ENCODE measurements at places on chromosomes 7 and 10. TPM values are rescaled to one million over a fixed set of nuclear protein-coding genes. Genes with fewer than 3 reads are reported as not detected.

Gene CYP2C8
- total RNA-seq: 0.17 TPM

Gene BBIP1
- total RNA-seq: 31.7 TPM

Gene POLL
- 15.7 TPM for total RNA-seq

Gene CTNNA3
- total RNA-seq: under 0.01 TPM

Gene LIPM
- not detected for total RNA-seq

Gene CPA4
- 20.0 TPM for total RNA-seq

Gene STEAP1
- 69.9 TPM for total RNA-seq

Gene FAM237B
- total RNA-seq: not detected

Gene LRIT1
- not detected for total RNA-seq

Gene CHN2
- total RNA-seq: 0.33 TPM

- H3K36me3 ChIP-seq: no peaks in the 10 kb centered on the region
- H3K4me3 ChIP-seq: no peak overlapping the region
- no peak overlapping the region for H3K27ac ChIP-seq
- no peak for DNase-seq
Observed at GRCh38 chr10:70596860-70597809, 5.4 kb downstream of the PRF1 start.

DNA sequence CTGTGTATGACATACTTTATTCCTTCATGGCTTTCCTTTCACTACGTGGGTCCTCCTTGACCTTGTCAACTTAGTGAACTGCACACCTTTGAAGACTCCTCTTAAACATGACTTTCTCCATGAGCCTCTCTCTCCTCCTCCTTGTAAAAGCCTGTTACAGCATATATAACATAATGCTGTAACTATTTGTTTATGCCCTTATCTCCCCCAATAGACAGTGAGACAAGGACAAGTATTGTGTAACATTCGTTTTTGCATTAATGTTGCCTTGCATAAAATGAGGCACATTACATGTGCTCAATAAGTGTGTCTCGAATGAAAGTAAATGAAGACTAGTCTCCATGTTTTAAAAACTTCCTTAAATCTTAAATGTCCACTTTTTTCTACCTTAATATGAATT, 4.3 kb upstream of the LAMB1 start:
- peaks cover 2% of the 10 kb centered on the region for H3K4me1 ChIP-seq
- DNase-seq: peak; percentile 62
- no peak overlapping the region for H3K4me3 ChIP-seq
- H3K27me3 ChIP-seq: no peaks in the 10 kb centered on the region

GRCh38 chr7:86790383-86790782, 146.7 kb downstream of the GRM3 start:
- H3K4me1 ChIP-seq: no peaks in the 10 kb centered on the region
- H3K36me3 ChIP-seq: no peaks in the 10 kb centered on the region
- no peak overlapping the region for H3K27ac ChIP-seq
- no peaks in the 10 kb centered on the region for H3K27me3 ChIP-seq
- H3K4me3 ChIP-seq: no peak overlapping the region

- no peak overlapping the region for H3K27ac ChIP-seq
- H3K36me3 ChIP-seq: no peaks in the 10 kb centered on the region
- DNase-seq: peak; percentile 18
- no peaks in the 10 kb centered on the region for H3K4me1 ChIP-seq
Observed at GRCh38 chr7:69893906-69894305, 295.6 kb downstream of the AUTS2 start.

GRCh38 chr10:61000769-61001730, 57.1 kb upstream of the RHOBTB1 start:
- H3K27me3 ChIP-seq: no peaks in the 10 kb centered on the region
- peak; percentile 16 for DNase-seq
- no peaks in the 10 kb centered on the region for H3K4me1 ChIP-seq
- no peaks in the 10 kb centered on the region for H3K36me3 ChIP-seq
- H3K4me3 ChIP-seq: peak overlapping the region; percentile 74
- no peak overlapping the region for H3K27ac ChIP-seq

DNA sequence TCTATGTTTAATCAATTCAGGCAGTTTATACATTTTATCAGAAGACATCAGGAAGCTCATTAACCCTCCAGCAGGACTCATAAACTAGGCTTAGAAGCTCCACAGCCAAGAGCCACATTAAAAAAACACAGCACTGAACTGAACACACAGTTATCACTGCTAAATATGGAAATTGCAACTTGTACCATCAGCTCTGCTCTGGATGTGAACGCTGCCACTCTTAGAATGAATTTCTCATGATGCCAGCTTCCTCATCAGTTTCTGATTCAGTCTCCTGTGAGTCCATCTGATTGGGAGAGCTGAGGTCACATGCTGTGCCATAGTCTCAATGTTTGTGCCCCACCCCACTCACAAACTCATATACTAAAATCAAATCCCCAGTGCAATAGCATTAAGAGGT, 17.1 kb upstream of the ING3 start:
- H3K4me3 ChIP-seq: no peak overlapping the region
- H3K36me3 ChIP-seq: no peaks in the 10 kb centered on the region
- H3K27ac ChIP-seq: no peak overlapping the region
- DNase-seq: no peak
- no peaks in the 10 kb centered on the region for H3K4me1 ChIP-seq

DNA sequence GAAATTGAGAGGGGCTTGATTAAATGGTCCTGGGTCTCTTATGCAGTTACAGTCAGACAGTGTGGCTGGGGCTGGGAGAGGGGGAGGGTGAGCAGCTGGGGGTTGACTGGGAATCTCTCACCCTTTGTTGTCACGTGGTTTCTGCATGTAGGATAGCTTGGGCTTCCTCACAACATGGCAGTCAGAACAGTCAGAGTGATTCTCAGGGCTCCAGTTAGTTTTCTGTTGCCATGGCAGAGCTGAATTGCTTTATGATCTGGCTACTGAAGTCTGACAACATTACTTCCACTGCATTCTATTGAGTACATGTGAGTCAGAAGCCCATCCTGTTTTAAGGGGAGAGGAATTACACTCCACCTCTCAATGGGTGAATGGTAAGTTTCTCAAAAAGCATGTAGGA, 102.7 kb downstream of the WDR11 start:
- no peaks in the 10 kb centered on the region for H3K36me3 ChIP-seq
- H3K27me3 ChIP-seq: peaks cover 9% of the 10 kb centered on the region
- no peak overlapping the region for H3K4me3 ChIP-seq
- no peak overlapping the region for H3K27ac ChIP-seq
- DNase-seq: no peak

GRCh38 chr10:480498-480927, 209.0 kb downstream of the DIP2C start:
- H3K4me3 ChIP-seq: no peak overlapping the region
- peaks cover 2% of the 10 kb centered on the region for H3K36me3 ChIP-seq
- H3K27me3 ChIP-seq: no peaks in the 10 kb centered on the region
- no peak for DNase-seq
- H3K27ac ChIP-seq: no peak overlapping the region

DNA sequence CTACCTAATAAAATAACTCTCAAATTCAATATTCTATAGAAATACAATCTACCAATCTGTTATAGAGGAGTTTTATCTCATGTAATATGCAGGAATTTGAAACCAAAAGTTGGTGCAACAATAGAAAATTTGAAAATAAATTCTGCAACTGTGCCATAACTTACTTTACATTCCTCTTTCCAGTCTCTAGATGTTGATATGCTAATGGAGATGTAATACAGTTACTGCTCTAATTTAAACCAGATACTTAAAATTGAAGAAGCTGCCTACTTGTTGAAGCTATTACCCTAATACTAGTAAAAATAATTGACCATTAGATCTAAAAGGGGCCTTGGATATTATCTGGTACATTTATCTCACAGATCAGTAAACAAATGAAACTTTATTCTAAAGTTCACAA, 1.4 kb downstream of the ENKUR start:
- H3K36me3 ChIP-seq: no peaks in the 10 kb centered on the region
- H3K4me3 ChIP-seq: no peak overlapping the region
- no peak for DNase-seq
- H3K27me3 ChIP-seq: no peaks in the 10 kb centered on the region
- no peak overlapping the region for H3K27ac ChIP-seq

DNA sequence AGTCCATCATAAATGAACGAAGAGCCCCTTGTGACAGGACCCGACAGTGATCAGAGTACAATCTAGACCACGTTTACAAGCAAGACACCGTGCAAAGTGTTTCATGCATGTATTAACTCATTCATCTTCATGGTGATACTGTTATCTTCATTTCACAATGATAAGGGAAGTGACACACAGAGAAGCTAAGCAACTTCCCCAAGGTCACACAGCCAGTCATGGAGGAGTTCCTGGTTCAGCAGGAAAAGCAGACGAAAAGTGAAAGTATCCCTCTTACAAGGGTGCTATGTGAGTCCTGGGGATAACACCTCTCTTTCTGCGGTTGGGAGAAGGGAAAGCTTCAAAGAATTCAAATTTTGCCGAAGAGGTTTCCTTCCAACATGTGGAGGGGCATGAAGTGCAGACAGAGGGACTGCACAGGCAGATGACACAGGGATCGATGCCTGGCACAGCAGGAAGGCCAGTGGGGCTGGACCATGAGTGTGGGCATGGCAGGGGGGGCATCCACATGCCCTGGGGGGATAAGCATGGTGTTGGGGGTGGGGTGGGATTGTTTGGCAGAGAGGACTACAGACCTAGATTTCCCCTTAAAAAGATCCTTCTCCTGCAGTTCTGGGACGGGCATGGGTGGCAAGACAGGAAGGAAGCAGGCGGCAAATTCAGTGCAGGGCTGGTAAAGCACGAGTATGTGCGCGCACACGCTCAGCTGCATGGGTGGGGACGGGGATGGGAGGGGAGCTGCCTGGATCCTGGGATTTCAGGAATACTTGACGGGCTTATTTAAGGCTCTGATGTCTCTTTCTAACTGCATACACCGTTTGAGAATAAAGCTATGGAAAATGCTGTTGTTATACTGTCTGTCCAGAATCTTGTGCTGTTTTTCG, 33.5 kb upstream of the DDC start:
- H3K4me3 ChIP-seq: no peak overlapping the region
- no peaks in the 10 kb centered on the region for H3K4me1 ChIP-seq
- H3K27me3 ChIP-seq: no peaks in the 10 kb centered on the region
- DNase-seq: no peak
- H3K36me3 ChIP-seq: peaks cover under 1% of the 10 kb centered on the region
- no peak overlapping the region for H3K27ac ChIP-seq

DNA sequence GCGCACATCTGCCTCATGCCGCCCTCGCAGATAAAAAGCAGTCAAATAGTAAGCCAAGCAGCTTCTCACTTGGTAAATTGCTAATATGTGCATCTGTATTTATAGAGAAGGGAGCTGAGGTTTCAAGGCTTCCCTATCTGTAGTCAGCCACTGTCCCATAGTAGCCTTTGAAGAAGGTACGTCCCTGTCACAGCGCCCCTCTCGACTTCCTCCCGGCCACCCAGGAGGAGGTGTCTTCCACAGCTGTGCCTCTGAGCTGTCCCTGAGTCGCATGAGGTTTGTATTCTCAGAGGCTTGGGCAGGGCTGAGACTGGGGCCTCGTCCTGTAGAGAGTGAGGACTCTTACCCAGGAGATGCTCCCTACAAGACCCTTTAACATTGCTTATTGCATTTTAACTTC, 49.0 kb downstream of the SPOCK2 start:
- H3K4me3 ChIP-seq: no peak overlapping the region
- H3K36me3 ChIP-seq: no peaks in the 10 kb centered on the region
- H3K27ac ChIP-seq: no peak overlapping the region

- H3K4me3 ChIP-seq: no peak overlapping the region
- H3K4me1 ChIP-seq: no peaks in the 10 kb centered on the region
- H3K36me3 ChIP-seq: no peaks in the 10 kb centered on the region
- H3K27ac ChIP-seq: no peak overlapping the region
Observed at GRCh38 chr10:77144656-77145055, 493.0 kb downstream of the KCNMA1 start.

- H3K36me3 ChIP-seq: no peaks in the 10 kb centered on the region
- H3K27me3 ChIP-seq: peaks cover 9% of the 10 kb centered on the region
- H3K4me1 ChIP-seq: no peaks in the 10 kb centered on the region
Observed at GRCh38 chr10:122326385-122326784, 48.1 kb upstream of the PLEKHA1 start.

DNA sequence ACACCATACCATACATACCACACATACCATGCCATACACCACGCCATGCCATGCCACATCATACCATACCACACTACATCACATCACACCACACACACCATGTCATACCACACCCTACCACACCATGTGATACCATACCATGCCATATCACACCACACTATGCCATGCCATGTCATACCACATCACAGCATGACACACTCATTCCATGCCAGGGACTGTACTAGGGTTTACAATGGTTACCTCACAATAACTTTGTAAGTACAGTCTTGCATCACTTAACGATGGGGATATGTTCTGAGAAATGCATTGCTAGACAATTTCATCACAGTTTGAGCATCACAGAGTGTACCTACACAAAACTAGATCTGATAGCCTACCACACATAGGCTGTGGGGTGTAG, 14.5 kb downstream of the PYROXD2 start:
- H3K27ac ChIP-seq: no peak overlapping the region
- no peaks in the 10 kb centered on the region for H3K27me3 ChIP-seq
- no peak overlapping the region for H3K4me3 ChIP-seq
- no peak for DNase-seq
- peaks cover 22% of the 10 kb centered on the region for H3K4me1 ChIP-seq

GRCh38 chr10:44982496-44982895, 3.9 kb upstream of the DEPP1 start:
- H3K4me3 ChIP-seq: no peak overlapping the region
- no peak for DNase-seq
- no peak overlapping the region for H3K27ac ChIP-seq
- peaks cover 38% of the 10 kb centered on the region for H3K4me1 ChIP-seq
- H3K27me3 ChIP-seq: no peaks in the 10 kb centered on the region

- H3K27me3 ChIP-seq: no peaks in the 10 kb centered on the region
- H3K4me1 ChIP-seq: no peaks in the 10 kb centered on the region
- no peak overlapping the region for H3K27ac ChIP-seq
- no peaks in the 10 kb centered on the region for H3K36me3 ChIP-seq
- DNase-seq: peak; percentile 0
Observed at GRCh38 chr10:55287346-55287745, 486.3 kb upstream of the PCDH15 start.

GRCh38 chr10:51020200-51020599, 54.1 kb upstream of the PRKG1 start:
- H3K27me3 ChIP-seq: no peaks in the 10 kb centered on the region
- peaks cover 2% of the 10 kb centered on the region for H3K4me1 ChIP-seq
- no peak overlapping the region for H3K27ac ChIP-seq
- DNase-seq: no peak

- no peaks in the 10 kb centered on the region for H3K36me3 ChIP-seq
- H3K4me3 ChIP-seq: no peak overlapping the region
- H3K27ac ChIP-seq: no peak overlapping the region
- H3K4me1 ChIP-seq: no peaks in the 10 kb centered on the region
Observed at GRCh38 chr10:118922226-118922625, 107.3 kb upstream of the NANOS1 start.

Data from fibroblast of lung (primary cell).